ENCODE measurements at places on chromosomes 3 and 15.

DNA sequence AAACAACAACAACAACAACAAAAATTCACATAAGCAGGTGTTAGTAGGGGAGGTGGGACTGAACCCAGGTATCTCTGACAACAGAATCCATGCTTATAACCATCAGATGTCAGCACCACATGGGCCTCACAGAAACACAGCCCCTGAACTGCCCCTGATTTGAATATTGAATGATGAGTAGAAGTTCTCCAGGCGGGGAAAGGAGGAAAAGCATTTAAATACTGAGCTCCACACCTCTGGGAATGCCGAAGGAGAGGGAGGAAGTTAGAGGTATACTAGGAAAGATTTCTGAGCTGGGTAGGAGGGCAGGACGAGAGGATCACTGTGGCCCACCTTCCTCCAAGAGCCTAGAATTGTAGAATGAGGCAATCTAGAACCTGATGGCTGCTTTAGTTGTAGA lies 31.9 kb upstream of the EIF4A2 start:
- DNase-seq: no peak

DNA sequence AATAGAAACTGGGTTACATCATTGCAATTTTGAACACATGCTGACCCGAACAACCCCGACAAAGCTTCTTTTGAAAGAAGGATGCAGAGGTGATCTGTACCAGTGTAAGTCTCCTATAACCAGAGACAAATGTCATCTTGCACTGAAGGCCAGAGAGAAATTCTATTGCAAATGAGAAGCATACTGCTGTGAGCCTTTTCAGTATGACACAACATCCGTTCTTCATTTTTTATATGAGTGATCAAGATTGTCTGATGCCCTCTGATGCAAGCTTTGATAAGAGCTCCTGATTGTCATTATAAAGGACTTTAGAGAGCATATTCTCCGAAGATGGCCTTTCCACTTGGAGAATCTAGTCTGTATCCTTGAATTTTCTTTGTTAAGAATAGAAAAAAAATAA lies 36.9 kb downstream of the PCOLCE2 start:
- DNase-seq: no peak

GRCh38 chr3:197306374-197307086 lies 8.1 kb upstream of the DLG1 start:
- no peak for DNase-seq

DNA sequence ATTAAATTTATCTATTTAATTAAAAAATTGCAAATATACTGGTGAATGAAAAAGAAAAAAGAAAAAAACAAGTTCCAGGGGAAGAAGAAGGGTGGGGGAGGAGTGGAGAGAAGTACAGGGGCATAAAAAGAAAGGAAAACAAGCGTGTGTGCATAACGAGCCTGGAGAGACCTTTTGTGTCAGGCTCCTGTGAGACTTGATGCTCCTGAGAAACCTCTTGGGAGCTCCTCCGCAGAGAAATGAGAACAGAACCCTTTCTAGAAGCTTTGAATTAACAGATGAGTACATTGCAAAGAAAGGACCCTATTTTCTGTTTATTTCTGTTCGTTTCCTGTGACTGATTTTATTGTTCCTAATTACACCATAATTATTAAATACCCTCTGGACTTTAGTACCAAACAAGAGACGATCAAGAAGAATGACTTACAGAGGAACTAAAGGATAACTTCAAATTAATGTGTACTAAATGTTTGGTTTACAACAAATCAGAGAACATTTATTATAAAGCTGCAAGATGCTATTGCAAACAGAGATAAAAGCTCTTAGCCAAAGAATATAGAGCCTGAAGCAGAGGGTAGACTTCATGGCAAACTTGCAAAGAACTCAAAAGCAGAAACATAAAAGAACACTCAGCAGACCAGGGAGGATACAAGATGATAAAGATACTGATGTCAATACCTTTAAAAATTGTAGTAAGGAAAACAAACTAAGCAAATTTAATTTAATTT lies 74.7 kb downstream of the DPPA2 start:
- DNase-seq: no peak

GRCh38 chr15:66109826-66110225 lies 143.7 kb downstream of the MEGF11 start:
- peak; percentile 35 for DNase-seq

DNA sequence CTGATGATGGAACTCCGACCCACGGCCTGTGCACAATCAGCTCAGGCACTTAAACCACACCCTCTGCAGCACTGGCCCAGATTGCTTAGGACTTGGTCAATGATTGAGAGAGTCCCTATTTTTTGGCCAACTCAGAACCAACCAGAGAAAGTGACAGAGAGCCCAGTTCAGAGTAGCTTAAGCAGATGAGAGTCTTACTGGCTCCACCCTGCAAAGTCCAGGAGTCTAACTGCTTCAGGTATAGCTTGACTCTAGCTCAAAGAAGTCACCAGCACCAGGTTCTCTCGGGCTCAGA lies 20.1 kb downstream of the SLC6A20 start:
- no peak for DNase-seq

DNA sequence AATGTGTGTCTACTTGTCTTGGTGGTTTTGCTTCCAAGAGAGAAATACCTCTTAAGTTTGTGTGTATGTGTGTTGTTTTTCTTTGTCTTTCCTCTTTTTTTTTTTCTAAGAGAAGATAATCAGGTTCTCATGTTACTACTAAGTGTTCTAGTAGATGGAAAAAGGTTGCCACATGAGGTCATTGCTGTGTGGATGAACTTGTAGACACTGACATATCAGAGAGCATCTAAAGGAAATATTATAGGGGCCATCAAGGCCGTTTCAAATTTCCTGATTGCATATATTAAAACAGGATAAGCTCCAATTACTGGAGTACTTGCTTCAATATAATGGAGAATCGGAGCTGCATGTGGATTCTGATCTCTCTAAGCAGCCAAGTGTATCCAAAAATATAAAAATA lies 747.5 kb downstream of the NR2F2 start:
- no peak for DNase-seq

- no peak for DNase-seq
Observed at GRCh38 chr3:57279685-57280084, 12.8 kb downstream of the ASB14 start.

GRCh38 chr3:115245438-115245837 lies 98.3 kb upstream of the ZBTB20 start:
- DNase-seq: no peak

- no peak for DNase-seq
Observed at GRCh38 chr15:99149366-99149765, 44.5 kb downstream of the SYNM start.

DNA sequence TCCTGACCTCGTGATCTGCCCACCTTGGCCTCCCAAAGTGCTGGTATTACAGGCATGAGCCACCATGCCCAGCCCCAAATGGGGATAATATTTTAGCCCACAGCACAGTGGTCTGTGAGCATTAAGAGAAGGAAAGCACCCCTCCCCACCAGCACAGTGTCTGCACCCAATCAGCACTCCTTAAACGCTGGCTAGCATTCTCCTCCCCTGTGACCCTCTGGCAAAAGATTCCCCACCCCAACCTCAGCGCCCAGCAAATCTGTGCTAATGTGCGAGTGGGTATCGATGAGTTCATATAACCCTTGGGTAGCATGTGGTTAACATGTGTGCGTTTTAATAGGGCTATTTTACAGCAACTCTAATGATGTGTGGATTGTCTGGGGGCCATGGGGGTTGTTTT lies 18.3 kb upstream of the EPHB3 start:
- DNase-seq: no peak
